Kidney epithelial cell (primary cell): ENCODE measurements at places on chromosomes 13 and 19.

DNA sequence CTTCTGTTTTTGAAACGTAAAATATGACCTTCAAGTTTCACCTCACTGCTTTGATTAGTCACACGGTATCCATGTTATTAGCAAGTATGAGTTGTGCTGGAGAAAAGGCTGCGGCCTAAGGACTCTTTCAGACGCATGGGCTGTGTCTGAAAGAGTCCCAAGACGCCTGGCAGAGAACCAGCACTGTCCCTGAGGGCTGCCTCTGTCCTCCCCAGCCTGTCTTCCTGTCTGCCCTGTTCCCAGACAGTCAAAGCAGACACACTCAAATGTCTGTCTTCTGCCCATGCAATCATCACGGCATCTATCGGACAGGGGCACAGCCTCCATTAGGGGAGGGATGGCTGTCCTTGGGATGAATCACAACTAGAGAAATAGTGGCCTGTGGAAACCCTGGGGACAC is 65.5 kb downstream of the DPY19L3 start:
- no peak for DNase-seq

DNA sequence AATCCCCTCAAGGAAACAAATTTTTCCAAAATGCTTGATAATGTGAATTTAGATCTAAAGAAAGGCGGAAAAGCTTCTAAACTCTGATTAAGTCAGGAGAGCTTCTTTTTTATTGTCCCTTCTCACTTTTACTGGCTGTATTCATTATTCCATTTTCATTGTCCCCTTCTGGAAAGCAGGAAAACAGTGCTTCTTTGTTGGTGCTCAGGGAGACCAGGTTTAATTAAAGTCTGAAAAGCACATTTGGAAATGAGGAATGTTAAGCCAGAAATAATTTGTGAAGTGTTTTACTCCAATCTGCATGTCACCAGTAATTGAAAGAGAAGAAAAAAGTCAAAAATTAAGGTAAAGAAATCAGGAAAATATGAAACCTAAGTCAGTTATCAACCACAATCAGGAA is 43.5 kb upstream of the TSC22D1 start:
- DNase-seq = no peak

GRCh38 chr19:57599761-57600383 is at the start of gene ZNF530:
Gene ZNF530, plus strand, starts transcription at chr19:57599885. Its CDS starts 4,461 bp downstream, at chr19:57604346.
- peak; percentile 65 for DNase-seq

DNA sequence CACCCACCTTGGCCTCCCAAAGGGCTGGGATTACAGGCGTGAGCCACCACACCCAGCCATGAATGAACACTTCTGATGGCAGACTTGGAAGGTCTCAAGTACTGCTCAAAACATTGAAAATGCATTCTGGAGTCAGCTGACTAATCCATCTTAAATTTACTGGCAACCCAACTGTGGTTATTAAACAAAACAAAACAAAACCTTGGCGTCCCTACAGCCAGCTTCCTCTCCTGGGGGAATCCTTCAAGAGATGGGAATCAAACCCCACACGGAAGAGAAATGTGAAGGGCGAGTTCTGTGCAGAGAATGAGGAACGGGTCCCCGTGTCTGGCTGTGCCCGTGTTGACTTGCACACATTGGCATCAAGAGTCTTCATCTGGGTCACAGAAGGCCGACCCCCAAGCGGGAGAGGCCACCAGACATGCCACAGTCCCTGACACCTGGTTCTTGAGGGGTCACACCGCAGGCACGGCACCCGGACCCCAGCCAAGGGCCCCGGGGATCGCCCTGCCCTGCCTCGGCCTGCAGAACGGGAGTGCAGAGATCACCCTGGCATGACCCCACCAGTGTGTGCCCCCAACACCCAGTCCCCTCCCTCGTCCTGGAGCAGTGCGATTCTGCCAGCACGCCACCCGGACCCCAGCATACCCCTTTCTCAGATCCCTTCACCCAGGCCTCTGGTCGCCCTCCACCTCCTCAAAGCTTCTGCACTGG is 3.2 kb downstream of the MAP2K2 start:
- no peak for DNase-seq

DNA sequence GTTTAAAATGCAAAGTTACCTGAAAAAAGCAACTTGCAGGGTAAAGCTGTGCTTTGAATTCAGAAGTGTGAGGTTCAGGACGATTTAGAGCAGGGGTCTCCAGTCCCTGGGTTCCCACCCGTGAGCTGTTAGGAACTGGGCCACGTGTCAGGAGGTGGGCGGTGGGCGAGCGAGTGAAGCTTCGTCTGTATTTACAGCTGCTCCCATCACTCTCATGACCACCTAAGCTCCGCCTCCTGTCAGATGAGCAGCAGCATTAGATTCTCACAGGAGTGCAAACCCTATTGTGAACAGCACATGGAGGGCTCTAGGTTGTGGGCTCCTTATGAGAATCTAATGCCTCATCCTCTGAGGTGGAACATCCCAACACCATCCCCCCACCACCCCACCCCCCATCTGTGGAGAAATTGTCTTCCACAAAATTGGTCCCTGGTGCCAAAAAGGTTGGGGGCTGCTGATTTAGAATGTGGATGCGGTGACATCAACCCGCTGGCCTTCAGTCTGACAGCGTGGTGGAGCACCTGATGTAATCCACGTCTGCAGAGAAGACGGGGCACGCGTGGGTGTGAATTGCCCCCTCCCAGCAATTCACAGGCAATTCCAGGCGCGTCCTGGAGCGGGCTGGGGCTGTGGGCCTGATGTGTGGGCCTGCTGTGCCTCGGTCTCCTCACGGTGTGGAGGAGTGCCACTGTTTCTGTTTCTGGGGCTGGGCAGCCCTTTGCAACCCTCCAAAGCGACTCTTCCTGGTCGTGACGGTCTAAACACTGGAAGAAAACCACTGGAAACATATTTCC is 214.0 kb upstream of the SOX1 start:
- no peak for DNase-seq

- DNase-seq = no peak
Observed at GRCh38 chr19:47122359-47123335, 8.0 kb upstream of the SAE1 start.

GRCh38 chr13:106416645-106417044 is 118.8 kb downstream of the EFNB2 start:
- no peak for DNase-seq

DNA sequence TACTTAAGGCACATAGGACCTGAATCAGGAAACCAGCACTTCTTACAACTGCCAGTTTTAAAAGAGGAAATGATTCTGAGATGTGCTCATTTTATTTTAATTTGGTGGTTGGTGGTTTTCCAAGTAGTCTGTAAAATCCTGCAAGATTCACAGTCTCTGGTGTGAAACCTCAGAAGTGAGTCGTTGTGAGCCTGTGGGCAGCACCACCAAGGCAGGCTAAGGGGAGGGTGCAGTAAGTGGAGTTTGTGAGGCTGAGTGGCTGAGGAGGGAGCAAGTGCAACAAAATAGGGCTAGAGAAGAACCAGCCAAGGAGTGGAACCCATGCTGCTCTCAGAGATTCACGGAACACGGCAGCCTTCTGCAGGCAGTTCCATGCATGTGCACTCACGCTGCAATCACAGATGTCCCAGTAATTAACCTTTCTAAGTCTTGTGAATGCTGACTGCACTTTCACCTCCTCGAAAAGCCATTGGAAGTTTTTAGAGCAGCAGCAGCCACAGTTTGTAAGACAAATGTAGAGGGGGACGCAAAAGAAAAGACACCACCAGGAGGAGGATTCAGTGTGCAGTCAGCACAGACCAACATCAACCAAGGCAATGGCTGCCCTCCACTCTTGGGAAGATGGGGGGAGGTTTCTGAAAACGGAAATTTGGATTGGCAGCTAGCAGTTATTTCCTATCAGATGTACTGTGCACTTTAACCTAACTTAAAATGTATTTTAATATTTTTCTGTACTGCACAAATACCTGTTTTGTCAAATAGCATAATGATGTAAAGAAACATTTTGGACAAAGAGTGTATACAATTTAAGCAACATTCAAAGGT is 44.9 kb downstream of the ESD start:
- DNase-seq = no peak

GRCh38 chr13:91359111-91359510 is 11.6 kb downstream of the MIR17HG start:
- DNase-seq = no peak

- DNase-seq = no peak
Observed at GRCh38 chr13:98476106-98476505, 100.8 kb downstream of the STK24 start.

DNA sequence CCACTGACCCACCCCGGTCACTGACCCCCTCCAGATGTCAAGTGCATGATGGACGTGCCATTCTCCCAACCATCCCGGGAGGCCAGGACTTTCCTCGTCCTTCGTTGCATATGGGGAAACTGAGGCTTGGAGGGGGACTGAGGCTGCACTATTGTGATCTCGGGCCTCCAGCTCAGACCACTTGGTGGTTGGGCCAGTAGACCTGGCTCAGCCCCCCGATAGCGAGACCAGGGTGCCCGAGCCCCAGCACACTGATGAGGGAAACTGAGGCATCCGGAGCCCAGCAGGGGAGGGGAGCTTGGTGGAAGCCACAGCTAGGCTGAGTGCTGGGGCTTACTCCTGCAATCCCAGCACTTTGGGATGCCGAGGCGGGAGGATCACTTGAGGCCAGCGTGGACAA is 10.4 kb downstream of the EFNA2 start:
- no peak for DNase-seq

- DNase-seq = no peak
Observed at GRCh38 chr13:76848596-76848995, 37.6 kb downstream of the KCTD12 start.

- DNase-seq = no peak
Observed at GRCh38 chr13:30480292-30480950, 14.7 kb upstream of the HMGB1 start.

DNA sequence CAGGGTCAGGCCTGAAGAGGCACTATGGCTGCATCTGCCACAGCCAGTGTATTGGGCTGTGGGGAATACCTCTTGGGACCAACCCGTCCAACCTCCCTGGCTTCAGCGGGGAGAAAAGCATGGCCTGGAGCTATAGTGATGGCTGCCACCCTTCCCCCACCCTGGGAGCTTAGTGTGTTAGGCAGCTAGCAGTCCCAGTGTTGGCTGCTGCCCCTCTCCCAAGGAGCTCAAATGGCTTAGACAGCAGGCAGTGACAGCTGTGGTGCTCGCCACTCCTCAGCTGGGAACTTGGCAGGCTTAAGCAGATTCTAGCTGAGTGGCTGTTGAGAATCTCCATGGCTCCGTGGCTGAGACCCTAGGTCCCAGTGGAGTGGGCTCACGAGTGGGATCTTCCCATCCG is 19.7 kb downstream of the ACOD1 start:
- DNase-seq = no peak

DNA sequence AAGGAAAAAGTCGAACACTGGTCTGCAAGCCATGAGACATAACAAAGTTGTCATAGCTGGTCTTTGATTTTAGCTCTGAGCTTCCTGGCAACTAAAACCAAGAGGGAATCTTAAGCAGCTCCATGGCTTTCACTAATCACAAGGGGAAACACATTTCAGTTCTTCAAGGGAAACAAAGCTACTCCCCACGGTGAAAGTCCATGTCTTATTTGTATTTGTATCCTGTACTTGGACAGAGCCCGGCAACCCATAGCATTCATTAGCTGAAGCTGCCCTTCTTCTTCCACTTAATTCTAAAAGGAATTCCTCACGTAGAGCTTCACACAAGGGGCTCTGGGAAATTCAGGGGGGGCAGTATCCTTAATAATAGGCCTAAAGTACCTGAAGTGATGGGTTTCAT is 128.9 kb downstream of the RGCC start:
- no peak for DNase-seq

GRCh38 chr19:31512181-31512970 is 163.1 kb upstream of the TSHZ3 start:
- no peak for DNase-seq

DNA sequence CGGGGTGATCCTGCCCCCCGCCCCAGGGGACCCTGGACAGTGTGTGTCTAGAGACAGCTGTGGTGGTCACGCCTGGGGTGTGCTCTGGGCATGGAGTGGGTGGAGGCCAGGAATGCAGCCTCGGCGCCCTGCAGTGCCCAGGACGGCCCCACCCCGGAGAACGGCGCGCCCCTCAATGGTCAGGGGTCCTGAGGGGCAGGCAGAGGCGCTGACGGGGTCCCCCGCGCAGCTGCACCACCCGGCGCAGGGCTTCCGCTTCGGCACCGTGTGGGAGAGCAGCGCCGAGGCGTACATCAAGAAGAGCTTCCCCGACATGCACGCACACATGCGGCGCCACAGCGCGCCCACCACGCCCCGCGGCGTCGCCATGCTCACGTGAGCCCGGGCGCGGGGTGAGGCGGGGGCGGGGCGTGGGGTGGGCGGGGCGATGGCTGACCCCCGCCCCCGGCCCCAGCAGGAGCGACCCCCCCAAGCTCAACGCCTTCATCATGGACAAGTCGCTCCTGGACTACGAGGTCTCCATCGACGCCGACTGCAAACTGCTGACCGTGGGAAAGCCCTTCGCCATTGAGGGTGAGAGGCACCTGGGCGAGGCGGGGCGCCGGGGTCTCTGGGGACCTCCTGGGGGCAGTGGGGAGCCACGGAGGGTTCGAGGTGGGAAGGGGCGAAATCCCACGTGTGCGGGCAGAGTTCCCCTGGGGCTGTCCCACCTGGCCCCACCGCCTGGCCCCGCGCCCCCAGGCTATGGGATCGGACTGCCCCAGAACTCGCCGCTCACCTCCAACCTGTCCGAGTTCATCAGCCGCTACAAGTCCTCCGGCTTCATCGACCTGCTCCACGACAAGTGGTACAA is 7.4 kb downstream of the GRIN3B start:
- DNase-seq = no peak

GRCh38 chr19:49843265-49843664 is 7.7 kb upstream of the PTOV1 start:
- no peak for DNase-seq

GRCh38 chr19:10603873-10604459 is 16.9 kb upstream of the AP1M2 start:
- no peak for DNase-seq

DNA sequence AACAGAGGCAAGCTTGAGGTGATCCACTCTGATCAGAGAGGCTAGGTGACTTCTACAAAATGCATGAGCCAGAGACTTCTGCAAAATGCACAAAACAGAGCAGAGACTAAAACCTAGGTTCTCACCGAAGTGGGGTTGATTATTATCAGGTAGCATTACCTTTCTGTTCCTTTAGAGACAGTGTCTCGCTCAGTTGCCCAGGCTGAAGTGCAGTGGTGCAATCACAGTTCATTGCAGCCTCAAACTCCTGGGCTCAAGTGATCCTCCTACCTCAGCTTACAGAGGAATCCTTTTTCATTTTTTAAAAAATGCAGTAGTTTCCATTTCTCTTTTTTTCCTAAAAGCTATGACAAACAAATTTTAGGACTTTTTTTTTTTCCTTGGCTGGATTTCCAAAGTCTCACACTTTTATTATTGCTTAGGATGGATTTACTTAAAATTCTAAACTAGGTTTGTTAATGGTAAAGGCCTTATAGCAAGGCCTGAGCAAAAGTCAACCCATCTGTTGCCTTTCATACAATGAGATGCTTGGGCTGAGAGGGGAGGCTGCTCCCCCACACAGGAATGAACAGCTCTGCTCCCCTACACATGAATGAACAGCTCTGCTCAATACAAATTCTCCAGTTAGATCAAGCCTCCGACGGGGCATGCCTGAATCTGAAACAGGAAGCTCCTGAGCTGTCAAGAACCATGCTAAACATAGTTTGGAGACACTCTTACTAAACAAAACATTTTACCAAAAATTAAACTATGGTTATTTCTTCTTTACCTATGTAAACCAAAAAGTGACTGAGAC is 18.8 kb upstream of the TNFRSF19 start:
- DNase-seq = no peak
